ENCODE measurements at places on chromosomes 2 and 18.

DNA sequence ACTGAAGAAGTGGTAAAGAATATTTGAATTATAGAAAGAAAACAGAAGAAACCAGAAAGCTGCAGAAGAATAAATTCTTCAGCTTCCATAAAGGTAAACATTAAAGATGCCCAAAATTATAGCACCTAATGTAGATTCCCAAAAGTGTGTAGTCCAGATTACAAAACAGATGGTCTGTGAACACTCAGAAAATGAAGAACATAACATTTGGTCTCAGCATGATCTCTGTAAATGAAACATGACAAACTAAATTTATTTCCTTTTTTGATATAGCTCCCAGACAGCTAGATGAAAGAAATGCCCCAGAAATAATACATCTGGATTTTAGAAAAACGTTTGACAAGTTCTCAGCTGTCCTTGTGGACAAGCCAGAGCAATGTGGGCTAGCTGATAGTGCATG is 794.2 kb upstream of the NXPH2 start:
- no peak for DNase-seq

- no peak for DNase-seq
Observed at GRCh38 chr18:71784777-71785176, 759.4 kb downstream of the CBLN2 start.

DNA sequence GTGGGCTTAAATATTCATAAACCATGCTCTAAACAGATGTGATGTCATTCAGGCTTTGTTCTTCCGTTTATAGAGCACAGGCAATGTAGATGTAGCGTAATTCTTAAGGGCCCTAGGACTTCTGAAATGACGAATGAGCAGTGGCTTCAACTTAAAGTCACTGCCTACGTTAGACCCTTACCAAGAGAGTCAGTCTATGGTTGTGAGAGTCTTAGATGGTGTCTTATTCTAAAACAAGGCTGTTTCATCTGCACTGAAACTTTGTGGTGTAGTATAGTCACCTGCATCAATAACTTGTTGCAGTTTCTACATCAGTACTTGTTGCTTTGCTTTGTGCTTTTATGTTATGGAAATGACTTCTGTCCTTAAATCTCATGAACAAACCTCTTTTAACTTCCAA is 56.0 kb downstream of the PIK3C3 start:
- no peak for DNase-seq

- no peak for DNase-seq
Observed at GRCh38 chr18:45801416-45802004, 24.0 kb upstream of the SIGLEC15 start.

DNA sequence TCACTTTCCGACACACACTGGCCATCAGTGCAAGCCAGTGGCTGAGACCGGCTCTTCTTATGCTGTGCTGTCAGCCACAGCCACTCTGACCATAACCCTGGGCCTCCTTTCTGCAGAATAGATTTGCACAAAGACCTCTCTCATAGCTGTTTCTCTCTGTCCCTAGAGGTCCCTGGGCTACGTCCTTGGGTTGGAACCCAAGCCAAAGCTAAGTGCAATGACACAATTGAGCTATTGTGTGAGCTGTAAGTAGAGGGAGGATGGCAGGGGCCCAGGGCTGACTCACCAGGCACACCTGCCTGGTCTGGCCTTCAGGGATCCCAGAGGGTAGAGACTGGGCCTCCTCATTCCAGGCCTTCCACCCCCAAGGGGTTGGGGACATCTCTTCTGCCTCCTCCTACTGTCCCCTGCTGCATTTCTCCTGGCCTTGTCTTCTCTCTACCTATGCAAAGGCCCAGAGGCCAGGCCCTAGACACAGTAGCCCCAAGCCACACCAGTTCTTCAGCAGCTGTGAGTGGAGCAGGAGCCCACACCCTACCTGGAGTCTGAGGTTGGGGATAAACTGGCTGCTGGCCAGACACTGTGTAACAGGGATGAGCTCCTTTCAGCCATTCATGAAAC is 174.6 kb downstream of the NCK2 start:
- no peak for DNase-seq

DNA sequence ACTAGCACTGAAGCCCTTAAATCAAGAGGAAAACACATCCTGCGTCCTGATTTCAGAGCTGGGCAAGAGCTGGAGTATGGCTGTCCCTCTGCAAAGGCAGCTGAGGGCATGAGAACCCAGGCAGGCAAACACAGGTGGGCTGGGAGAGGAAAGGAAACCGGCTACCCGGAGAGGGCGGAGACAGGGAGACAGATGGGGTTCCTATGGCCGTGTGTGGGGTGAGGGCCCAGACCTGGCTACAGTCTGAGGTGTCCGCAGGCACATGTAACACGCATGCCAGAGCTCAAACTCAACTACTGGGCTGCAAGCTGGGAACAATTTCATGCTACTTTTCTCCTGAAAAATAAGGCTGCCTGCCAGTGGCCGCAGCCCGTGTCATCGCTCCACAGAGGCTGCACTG is 2.7 kb downstream of the COPS9 start:
- no peak for DNase-seq

DNA sequence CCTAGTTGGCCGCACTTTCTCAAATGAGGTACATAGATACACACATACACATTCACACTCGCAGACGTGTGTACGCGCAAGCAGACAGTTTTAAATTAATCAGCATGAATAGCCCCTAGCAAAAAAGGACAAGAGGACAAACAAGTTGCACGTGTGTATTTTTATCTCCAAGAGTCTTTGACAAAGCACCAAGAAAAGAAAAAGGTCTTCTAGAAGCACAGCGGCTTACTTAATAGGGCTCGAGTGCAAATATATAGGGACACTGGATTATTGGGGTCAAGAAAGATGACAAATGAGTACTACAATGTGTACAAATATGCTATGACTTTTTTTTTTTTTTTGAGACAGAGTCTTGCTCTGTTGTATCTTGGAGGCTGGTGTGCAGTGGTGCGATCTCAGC is 1.7 kb upstream of the BCL2 start:
- DNase-seq = no peak

DNA sequence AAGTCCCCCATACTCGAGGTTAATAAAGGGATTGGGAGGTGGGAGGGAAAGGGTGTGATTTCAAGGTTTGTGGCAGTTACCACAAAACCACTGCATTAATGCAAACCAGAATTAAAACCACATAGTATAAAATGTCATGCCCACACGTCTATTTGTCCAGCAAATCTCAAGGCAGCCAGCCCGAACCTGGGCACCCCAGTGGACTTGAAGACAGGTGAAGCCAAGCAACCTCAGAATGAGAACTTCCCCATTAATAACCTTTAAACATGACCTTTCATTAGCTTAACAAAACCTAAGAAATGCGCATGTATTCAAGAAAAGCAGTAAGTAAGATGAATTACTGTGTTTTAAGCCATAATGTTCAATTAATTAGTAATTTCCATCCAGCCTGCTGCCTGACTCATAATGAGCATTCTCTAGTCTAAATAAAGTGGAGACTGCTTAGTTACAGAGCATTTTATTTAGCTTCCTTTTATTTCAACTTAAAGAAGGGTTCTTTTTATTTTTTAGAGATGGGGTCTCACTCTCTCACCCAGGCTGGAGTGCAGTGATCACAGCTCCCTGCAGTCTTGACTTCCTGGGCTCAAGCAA is 229.6 kb downstream of the FAM210A start:
- no peak for DNase-seq

- DNase-seq = no peak
Observed at GRCh38 chr2:46335391-46336282, 38.4 kb downstream of the EPAS1 start.

- no peak for DNase-seq
Observed at GRCh38 chr2:62217970-62218369, 22.1 kb downstream of the B3GNT2 start.

DNA sequence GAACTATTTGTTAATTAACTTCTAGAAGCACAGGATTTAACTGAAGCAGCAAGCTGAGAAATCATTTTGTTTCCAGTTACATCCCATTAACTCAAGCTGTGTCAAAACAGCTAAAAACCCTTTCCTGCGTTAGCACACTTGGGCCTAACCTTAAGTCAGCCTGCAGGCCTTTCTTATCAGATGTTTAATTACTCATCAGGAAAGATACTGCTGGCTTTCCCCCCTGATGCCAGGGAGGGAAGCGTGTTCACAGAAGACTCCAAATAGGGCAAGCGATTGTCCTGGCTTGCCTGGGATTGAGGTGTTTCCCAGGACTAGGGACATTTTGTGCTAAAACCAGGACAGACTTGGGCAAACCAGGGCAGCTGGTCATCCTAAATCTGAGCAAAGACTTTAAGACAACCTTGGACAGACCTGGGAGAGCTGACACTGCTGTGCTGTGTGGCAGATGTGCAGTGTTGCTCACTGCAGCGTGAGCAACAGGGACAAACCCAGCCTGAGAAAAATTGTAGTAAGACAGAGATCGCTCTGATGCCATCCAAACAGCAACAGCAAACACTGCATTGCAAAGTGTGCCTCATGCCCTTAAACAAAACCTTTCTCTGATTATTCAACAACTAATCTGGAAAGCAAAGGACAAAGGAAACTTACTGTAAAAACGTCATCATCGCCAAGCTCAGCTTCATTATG is 100.9 kb downstream of the SPRED2 start:
- DNase-seq = no peak

Measured in renal pelvis (tissue), 12 donors.